ENCODE measurements at places on chromosomes 6 and 20.

- DNase-seq = no peak
Measured at GRCh38 chr6:37727996-37728395, 30.3 kb upstream of the MDGA1 start.

DNA sequence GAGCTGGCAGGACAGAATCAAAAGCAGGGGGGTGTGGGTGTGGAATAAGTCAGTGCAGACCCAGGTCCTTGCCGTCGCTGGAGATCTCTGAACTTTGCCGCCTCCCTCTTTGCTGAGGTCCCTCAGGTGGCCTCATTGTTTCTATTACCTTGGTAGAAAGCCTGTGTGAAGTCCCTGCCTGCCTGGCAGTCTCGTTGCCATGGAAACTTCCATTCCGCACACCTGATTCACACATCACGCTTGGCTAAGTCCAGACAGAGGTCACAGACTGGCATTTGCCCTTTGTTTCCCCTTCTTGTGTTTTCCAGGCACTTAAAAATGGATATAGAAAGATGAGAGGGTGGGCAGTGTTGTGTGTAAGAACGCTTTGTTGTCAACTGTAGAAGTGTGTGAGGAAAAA lies 260.6 kb downstream of the PRL start:
- peak; percentile 9 for DNase-seq

GRCh38 chr6:73309785-73310502 lies 44.1 kb downstream of the DPPA5 start:
- DNase-seq = peak; percentile 80

GRCh38 chr6:119318730-119319129 lies 30.8 kb downstream of the MAN1A1 start:
- DNase-seq = no peak

- peak; percentile 18 for DNase-seq
Measured at GRCh38 chr6:108294297-108294726, 542 bp upstream of the AFG1L start.

GRCh38 chr6:87066449-87067333 lies 28.2 kb downstream of the CGA start:
- peak; percentile 59 for DNase-seq

Data from SK-N-SH (cell line).